ENCODE measurements at places on chromosomes 11 and 22.

DNA sequence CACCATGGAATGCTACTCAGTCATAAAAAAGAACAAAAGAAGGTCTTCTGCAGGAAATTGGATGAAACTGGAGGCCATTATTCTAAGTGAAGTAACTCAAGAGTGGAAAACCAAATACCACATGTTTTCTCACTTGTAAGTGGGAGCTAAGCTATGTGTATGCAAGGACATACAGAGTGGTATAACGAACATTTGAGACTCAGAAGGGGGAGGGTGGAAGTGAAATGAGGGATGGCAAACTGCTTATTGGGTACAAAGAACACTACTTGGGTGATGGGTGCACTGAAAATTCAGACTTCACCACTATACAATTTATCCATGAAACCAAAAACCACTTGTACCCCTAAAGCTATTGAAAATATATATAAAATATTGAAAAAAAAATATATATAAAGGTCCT is 13.4 kb upstream of the CAT start:
- no peak for DNase-seq

DNA sequence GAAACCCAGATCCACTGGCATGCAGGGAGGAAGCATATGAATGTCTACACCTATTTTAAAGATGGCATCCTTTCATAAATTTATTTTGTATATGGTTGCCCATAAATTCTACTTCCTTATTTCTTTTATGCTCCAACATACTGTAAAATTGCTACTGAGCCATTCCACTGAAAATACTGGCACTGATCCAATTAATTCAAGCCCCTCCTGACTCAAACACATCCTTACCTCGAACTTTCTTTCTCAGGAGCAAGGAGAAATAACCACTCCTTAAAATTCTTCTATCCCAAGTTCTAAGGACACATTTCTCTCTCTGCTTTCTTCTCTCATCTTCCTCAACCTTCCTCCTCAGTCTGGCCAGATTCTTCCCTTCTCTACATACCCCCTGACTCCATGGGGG is 5.5 kb upstream of the NXF1 start:
- DNase-seq, result no peak

DNA sequence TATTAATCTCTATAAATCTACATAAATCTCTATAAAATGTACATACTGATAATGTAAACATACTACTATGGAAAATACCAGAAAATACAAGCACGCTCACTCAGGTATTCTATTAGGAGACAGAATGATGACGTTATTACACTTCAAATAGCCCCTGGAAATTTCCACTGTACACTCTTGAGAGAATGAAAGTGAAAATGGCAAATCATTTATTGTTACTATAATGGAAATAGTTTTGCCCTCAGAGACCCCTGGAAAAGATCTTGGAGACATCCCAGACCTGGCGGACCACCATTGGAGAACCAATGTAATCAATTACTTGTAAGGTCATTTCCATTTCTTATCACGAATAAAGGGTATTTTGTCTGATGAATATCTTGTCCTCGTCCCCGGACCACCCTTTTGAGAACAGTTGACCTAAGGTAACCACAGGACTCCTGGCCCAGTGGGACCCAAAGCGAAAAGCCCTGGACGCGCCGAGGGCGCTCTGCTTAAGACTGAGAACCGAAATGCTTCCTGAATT is 509 bp upstream of the PRRG4 start:
- no peak for DNase-seq

DNA sequence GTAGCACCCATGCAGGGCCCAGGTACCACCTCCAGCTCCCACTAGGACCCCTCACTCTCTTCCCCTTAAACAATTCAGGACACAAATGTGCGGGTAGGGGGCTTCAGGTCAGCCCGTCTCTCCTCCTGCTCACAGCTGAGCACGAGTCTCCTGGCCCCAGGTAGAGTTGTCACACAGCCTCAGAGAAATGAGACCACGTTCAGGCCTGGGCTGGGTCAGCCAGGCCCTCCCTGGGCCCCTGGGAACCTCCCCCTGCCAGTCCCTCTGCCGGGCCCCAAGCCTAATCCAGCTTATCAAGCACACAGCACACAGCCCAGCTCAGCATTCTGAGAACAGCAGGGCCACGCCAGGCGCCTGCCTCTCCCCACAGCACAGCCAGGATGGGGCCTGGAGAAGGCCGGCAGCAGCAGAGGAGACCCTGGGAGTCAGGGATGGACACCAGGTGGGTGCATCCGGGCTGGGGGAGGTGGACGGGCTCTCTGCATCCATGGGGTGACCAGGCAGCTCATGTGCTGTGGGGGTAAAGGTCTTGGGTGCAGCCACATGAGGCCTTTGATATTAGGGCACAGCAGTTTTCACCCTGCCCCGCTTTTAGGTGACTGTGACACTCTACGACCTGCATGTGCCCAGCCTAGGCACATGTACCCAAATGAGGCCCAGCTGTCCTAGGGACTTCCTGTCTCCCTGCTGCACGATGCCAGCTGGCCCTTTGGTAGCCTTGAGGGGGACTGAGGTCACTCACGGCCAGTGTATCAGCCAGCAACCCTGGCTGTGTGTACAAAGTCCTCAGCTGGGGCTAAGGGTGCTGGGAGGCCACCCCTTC is 87.0 kb downstream of the MORC2 start:
- no peak for DNase-seq

- DNase-seq, result no peak
Observed at GRCh38 chr11:117461396-117462182, 133.9 kb downstream of the CEP164 start.

GRCh38 chr11:68998390-68998911 is 14.6 kb downstream of the MRGPRF start:
- DNase-seq, result peak; percentile 77

DNA sequence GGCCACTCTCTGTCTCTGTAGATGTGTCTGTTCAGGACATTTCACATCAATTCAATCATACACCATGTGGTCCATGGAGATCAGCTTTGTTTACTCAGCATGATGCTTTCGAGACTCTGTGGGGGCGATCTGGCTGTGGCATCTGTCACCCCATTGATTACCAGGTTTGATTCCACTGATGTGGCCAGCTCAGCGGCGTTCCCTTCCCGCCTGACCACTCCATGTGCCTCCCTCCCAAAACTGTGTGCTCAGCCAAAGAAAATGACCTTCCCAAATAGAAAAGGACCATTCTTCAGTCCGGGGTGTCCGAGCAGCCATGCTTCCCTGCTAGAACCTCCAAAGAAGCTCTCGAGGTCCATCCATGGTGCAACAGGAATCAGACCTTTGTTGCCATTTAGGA is 89.1 kb downstream of the BRD1 start:
- DNase-seq, result no peak

GRCh38 chr11:70871881-70872280 is 380.5 kb downstream of the SHANK2 start:
- peak; percentile 8 for DNase-seq

DNA sequence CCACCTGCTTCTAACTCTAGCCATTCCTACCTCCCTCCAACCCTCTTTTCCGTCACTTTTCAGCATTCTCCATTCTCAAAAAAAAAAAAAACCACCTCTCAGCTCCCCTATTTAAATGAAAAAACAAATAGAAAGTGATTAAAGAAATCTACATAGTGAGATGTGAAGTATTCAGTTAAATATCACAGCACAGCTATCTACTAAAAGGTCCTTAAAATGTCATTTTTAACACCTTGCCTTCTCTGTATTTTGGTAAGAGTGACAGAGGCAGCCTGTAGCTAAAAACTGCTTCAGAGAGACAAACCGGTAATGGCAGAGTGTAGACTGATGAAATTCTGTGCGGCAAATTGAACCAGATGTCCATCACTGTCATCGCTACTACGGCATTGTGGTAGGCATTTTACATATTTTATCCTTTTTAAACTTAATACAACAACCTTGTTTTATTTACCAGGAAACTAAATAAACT is 346 bp upstream of the ALG9 start:
- peak; percentile 53 for DNase-seq

- no peak for DNase-seq
Observed at GRCh38 chr11:134956450-134957210, 544.6 kb upstream of the B3GAT1 start.

GRCh38 chr11:13040969-13041561 is 31.9 kb downstream of the RASSF10 start:
- no peak for DNase-seq

DNA sequence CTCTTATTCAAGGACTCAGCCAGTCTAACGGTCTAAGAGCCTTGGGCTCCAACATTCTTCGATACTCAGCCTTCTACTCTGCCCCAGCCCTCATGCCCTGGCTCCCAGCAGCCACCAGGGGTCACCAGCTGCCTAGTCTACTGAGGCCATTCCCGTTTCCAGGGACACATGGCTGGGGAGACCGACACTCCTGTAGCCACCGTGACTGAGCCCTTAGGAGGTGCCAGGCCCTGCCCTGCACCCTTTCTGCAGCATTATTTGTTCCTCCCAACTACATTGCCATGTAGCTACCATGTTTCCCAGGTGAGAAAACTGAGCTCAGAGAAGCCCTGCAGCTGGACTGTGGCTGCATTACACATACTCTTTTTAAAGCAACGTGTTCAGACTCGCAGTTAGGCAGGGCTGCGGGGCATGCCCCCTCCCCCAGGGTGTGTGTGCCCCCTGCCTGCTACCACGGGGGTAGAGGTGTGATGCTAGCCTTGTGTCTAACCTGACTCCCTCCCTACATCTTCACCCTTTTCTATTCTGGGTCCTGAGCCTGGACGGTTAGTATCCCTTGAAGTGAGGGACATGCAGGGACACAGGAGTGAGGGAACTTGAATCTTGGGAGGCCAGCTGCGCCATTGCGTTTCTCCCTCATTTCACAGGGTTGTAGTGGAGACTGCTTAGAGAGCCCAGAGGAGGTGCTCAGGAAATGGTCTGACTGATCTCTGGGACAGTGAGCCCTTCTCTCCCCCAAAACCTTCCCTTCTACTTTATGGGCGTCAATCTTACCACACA is 17.5 kb downstream of the ATG16L2 start:
- DNase-seq, result peak; percentile 89

DNA sequence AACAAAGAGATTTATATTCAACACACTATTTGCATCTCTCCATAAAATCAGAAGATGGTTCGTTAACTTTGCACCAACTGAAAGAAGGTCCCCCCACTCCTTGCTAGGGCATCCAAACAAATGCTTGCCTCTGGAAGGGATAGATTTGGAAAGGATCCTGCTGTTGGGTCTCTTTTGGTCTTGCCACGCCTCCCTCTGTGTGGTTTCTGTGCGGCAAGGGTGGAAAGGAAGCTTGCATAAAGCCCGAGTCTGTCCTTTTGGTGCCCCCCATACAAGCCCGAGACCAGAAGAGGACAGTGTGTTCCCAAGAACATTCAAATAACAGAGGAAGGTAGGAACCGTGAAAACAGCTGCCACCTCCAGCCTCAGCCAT is 15.1 kb downstream of the SCGB1A1 start:
- DNase-seq, result peak; percentile 57

DNA sequence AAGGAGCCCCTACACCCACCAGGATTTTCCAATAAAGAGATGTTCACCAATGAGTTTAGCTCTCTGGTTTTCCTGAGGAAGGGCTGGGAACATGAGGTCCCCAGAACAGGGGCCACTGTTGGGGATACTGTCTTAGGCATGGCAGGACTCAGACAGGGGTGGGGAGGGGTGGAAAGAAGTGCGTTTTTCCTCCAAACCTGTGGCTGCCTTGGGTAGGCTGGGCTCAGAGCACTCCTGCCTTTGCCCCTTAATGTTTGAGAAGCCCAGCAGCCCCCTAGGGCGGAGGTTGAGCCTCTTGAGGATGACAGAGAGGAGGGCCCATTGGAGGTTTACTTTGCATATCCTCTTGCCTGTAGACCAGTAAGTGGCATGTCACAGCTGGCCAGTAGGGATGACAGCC is 10.6 kb downstream of the MTFP1 start:
- DNase-seq, result no peak

DNA sequence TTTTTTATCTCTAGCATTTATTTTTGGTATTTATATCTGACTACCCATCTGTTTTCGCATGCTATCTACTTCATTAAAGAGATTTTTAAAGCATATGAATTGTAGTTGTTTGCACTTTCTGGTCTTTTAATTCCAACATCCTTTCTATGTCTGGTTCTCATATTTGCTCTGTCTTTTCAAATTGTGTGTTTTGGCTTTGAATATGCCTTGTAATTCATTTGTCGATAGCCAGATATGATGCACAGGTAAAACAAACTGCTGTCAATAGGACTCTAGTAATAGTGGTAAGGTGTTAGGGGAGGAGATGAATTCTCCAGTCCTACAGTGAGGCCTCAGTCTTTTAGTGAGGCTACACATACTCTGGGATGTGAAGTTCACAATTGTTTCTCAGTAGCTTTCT is 530.8 kb upstream of the CCDC179 start:
- DNase-seq, result no peak

DNA sequence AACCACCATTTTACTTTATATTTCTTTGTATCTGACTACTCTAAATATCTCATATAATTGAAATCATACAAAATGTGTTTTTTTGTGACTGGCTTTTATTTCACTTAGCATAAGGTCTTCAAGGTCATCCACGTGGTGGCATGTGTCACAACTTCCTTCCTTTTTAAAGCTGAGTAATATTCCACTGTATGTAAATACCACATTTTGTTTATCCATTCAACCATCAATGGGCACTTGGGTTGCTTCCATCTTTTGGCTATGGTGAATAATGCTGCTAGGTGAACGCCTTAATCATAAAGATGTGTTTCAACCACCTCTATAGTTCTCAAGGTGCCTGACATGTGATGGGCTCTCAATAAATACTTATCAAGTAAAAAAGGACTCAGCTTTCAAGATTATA is 15.5 kb downstream of the RAB30 start:
- DNase-seq, result no peak

DNA sequence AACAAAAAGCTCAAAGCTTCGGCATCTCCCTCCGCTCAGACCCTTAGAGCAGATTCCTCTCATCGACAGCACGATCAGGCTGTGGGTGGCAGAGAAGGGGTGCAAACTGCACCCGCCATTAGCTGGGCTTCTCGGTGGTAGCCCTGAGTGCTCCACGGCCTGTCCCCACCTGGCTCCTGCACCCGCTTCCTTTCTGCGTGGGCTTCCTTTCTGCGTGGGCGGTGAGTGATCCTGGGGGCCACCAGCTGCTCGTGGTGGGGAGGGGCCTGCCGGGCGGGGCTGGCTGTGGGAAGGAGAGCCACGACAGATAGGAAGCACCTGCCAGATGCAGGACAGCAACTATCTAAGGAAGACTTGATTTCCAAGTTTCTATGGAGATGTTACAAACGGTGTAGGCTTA is 55.0 kb downstream of the BRD1 start:
- no peak for DNase-seq

DNA sequence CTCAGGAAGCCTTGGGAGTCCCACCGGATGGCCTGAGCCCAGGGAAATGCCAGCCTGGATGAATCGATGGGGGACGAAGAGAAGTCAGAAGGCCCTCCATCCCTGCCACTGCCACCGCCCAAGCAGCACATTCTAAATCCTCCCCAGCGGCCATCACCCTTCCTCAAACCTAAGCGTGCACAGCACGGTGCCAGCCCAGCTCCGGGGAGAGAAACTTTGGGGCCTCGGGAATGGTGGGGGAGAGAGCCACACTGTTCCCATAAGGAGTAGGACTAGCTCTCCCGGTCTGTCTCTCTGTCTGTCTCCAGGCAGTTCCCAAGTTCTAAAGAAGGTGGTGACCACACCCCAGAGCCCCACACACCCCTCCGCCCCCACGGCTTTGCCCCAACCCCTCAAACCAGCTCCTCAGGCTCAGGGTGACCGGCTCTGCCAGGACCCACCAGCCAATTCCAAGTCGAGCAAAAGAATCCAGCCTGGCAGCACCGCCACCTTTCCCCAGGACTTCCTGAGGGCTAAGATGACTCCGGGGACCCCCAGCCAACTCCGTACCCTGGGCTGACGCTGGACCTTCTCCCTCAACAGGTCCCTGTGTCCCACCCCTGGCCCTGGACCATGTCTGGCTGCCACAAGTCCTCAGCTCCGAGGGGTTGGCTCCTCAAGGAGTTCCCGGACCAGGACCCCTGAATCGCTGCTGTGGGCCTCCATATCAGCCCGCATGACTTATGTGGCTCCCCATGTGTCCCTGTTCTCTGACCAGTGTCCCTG is 2.7 kb downstream of the AHNAK start:
- DNase-seq, result no peak

All from G401 (cell line).